ENCODE measurements at places on chromosomes 5 and 9.

- ATAC-seq = no peak
These were observed 83.9 kb upstream of the ZBTB43 start for GRCh38 chr9:126720661-126721563.

- ATAC-seq = no peak
These were observed 25.9 kb upstream of the AP3B1 start for GRCh38 chr5:78320401-78320800.

DNA sequence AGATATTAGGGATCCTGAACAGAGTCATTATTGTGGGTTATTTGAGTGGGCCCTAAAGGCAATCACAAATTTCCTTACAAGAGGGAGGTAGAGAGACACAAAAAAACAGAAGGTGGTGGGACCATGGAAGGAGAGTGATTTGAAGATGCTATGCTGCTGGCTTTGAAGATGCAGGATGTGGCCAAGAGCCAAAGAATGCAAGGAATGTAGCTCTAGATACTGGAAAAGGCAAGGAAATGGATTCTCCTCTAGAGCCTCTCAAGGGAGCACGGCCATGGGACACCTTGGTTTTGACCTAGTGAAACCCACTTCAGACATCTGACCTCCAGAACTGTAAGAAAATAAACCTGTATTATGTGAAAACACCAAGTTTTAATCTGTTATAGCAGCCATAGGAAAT is 53.8 kb downstream of the TTC39B start:
- no peak for ATAC-seq

GRCh38 chr9:136222166-136222905 is 17.4 kb upstream of the LHX3 start:
- ATAC-seq = no peak

DNA sequence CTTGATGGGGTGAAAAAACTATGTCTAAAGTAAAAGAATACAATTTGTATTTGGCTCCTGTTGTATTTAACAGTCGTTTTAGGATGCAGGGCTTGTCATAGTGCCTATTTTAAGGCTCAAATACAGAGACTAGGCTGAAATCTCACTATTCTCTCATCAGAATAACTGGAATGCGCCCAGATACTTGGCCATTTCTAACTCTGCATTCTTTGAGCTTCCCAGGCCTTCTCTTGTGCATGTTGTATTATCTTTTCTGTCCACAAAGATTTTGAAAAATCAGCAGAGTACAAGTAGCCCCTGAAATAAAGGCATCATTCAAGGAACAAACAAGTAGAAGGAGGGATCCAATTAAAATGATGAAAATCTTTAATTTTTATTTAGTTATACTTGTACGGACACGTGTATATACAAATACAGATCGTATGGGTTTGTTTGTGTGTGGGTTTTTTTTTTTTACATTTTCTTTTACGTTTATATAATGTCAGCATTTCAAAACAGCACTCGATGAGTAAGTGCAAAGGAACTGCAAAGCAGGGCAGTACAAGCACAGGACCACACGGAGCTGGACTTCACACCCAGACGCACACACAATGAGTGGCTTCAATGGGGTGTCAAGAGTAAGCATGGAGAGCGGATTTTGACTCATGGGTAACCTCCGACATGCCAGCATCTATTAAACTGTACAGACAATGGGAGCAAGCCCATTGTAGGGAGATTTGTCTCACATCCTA is 294.0 kb downstream of the EFNA5 start:
- no peak for ATAC-seq

DNA sequence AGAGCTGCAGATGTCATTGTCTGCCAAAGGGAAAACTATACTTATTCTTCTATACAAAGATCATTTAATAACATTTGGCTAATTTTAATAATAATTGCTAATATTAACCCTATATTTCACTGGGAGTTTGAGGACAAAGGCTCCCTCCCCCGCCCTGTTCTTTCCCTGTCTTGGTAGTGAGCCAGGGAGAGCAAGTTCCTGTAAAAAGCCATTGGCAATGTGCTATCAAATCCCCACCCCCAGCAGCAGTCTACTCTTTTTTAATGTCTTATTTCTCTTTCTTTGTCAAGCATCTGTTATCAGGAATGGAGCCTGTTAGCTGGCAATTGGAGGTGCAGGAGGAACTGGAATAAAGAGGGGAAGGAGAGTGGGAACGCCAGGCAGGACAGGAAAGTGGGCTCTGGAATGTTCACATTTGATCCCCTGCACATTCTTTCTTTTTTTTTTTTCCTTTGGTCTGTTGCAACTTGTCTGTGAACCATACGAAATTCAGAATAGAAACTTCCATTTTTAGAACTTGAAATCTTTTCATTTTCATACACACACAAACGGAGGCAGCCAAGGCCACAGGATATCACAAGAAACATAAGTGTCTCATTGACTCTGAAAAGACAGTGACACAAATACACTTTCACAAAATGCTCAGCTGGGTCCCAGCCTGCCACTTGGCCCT is 664.8 kb upstream of the ZNF608 start:
- no peak for ATAC-seq

DNA sequence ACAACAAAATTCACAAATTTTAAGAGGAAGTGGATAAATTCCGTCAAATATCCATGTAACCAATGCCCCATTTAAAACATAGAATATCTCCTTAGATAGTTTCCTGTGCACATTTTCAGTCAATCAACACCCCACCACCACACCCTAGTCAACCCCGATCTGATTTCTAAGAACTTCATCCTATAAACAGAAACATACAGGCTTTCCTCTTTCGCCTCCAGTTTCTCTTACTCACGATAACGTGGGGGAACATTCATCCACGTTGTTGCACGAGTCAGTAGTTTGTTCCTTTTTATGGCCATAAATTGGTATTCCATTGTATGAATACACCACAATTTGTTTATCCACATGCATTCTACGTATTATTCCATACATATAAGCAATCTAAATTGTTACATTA is 35.6 kb upstream of the TRIO start:
- no peak for ATAC-seq

DNA sequence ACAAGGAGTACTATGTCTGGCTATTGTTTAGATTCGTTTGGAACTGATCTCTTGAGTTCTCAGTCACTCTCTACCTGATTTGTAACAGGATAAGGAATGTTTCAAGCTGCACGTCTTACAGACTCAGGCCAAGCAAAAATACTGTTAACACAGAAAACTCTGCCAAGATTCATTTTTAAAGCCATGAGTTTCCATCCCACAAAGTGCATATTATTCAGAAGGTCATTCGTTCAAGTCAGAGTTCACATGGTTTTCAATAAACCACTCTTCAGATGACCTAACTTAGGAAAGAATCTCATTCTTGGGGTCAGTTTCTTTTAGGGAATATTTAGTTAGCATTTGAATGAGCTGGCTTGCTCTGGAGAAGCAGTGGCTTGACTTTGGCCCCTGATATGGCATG is 49.3 kb downstream of the F2R start:
- no peak for ATAC-seq

DNA sequence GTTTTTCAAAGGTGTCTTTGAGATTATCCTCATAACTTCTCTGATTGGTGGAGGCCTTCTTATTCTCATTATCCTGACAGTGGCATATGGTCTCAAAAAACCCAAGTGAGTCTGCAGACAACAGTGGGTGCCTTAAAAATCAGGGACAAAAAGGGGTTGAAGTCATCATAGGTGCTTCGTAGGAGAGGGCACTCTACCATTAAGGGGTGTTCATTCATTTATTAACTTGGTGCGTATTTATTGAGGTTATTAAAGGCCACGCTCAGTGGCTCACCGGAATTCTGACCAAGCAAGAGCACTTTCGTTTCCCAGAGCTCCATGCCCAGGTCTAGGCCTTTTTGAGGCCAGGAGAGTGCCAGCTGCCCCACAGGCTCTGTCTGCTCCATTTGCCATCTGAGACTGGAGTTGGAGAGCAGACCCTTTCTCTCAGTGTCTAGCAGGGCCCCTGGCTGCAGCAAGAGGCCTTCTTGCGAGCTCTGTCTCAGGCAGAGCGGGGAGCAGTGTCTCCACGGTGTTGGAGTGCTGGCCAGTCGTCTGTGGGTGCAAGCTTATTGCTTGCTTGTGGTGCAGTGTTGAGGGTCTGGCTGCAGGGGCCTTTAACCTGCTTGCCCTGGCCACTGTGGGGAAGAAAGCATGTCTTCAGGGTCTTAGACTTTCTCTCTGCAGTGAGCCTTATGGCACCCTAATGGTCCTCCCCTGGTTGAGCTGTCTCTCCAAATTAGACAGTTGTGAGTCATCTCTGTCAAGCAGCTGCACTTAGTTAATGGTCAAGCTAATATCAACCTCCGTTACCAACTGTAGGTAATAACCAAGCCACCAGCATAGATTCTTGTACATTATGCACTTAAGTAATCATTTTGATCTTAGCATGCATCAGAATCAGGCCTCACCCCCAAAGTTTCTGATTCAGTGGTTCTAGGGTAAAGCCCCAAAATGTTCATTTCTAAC is 62.6 kb downstream of the IL31RA start:
- ATAC-seq = no peak

DNA sequence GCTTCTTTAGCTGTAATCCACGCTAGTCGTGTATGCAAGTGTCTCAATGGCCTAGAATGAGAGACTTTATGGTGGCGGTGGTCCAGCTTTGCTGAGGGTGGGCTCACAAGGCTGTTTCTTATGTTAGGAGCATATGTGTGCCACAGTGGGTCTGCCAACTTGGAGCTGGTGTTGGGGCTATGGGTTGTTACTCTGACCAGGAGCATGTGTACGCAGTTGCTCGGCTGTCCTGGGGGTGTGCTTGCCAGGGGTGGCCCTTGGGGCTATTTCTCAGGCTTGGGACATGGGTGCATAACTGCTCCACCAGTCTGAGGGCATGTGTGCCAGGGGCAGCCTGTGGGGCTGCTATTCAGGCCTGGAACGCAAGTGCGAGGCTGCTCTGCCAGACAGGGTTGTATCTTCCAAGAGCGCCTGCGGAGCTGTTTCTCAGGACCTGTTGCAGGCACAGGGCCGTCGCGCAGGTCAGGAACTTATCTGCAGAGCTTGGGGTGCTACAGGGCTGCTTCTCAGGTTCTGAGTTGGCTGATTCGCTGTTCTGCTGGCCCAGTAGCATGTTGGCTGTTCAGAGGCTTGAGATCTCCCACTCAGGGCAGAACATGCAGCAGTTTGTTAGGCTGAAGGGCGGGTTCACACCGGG is 187.9 kb upstream of the TLX3 start:
- no peak for ATAC-seq

- ATAC-seq = peak; percentile 86
These were observed 1.8 kb upstream of the ENTPD2 start for GRCh38 chr9:137055385-137056364.

GRCh38 chr9:120920806-120921178 is 5.8 kb downstream of the TRAF1 start:
- no peak for ATAC-seq

DNA sequence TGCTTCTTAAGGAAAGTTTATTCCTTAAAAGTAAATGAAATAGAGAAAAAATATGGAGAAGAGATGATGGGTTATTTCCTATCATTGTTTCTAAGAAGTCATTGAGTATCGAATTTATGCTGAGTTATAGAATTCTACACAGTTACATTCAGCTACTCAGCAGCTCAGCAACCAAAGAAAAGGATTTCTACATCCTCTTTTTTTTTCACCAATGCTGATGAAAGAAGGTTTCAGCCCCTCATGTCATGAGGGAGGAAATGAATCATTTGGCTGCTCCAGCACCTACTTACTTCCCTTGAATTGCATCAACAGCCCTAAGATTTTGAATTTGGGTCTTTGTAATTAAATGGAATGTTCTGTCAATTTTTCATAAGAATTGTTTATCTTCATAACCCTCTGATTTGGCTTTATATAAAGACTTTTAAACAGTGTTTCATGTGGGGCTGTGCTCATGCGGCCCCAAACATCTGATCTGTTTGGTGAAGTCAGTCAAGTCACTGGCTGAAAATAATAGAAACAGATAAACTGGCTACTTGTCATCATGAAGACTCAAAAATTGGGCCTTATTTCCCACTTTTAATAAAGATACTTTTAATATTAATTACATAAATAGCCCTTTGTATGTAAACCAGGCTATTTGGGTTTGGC is 18.5 kb upstream of the SNX2 start:
- ATAC-seq = peak; percentile 87

- ATAC-seq = no peak
These were observed 120.1 kb upstream of the ACO1 start for GRCh38 chr9:32264170-32264864.

DNA sequence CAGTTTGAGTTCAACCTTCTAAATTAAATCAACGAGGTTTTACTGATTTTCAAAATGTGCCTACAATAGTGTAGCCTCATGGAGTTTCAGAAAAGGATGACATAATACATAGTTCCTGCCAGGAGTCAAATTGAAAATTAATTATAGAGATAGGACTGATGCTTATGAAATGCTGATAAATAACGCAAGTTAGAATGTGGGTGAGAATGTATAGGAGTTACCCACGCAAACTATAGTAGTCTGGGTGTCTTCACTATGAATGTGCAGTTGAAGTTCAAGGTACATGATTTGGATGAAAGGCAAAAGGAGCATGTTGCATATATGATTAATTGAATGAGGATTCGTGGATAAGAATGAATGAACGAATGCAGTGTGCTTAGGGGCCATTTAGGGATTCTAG is 95.7 kb downstream of the SV2C start:
- no peak for ATAC-seq

GRCh38 chr9:134284741-134285140 is 41.5 kb upstream of the RXRA start:
- no peak for ATAC-seq

- ATAC-seq = no peak
These were observed 111.8 kb upstream of the ADAMTSL1 start for GRCh38 chr9:18362166-18362565.

GRCh38 chr9:134661791-134662142 is 20.2 kb downstream of the COL5A1 start:
- peak; percentile 84 for ATAC-seq

- no peak for ATAC-seq
These were observed 10.5 kb downstream of the LIX1 start for GRCh38 chr5:97131921-97132320.

DNA sequence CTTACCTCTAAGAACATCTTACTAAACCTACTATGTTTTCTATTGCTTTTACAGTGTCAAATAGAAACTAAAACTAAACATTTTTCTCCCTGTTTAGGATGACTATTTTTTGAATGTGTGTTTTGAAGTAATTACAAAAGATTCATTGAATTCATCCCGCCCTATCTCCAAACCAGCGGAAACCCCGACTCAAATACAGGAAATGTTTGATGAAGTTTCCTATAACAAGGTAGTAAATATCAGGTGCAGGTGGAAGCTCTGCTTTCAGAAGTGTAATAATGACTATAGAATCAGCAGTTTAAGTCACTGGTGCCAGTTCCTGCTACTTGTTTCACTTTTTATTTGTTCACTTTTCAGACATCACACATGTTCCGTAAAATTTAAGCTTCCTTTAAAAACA is 20.0 kb downstream of the ERAP2 start:
- ATAC-seq = no peak

- no peak for ATAC-seq
These were observed 259.7 kb downstream of the CDH10 start for GRCh38 chr5:24385070-24385469.
